ENCODE measurements at places on chromosomes 6 and 20.

DNA sequence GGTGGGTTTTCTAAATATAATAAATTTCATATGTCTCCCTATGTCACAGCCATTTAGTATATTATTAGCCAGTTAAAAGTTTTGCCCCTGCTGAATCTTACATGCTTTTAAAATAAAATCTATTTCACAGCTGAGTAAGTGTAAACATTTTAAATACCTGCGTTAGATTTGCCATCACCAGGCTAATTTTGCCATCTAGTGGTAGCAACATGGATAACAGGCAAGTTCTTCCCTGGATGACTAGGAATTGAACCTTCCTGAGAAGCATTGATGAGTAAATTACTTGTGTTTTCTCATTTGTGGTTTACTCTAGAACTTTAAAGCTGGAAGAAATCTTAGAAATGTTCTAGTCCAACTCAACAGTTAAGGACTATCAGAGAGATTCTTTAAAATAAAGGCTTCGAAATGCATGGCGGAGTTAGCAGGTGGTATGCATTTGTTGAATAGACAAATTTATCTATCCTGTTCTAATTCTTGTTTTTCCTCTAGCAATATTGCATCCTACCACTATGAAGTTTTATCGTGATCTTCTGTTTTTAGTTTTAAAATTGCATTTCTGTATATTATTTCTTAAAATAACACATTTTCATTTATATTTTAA, 2.6 kb downstream of the PRSS35 start:
- peak; percentile 80 for DNase-seq

GRCh38 chr6:42909835-42910234, 6.0 kb upstream of the PTCRA start:
- no peak for DNase-seq

GRCh38 chr20:56945057-56945456, 316.0 kb downstream of the TFAP2C start:
- no peak for DNase-seq

GRCh38 chr6:165167311-165167710, 142.1 kb downstream of the C6orf118 start:
- no peak for DNase-seq

- no peak for DNase-seq
Measured at GRCh38 chr6:8570256-8570920, 135.0 kb upstream of the SLC35B3 start.
